ENCODE measurements at places on chromosomes 1 and 21. TPM values are rescaled to one million over a fixed set of nuclear protein-coding genes. Genes with fewer than 3 reads are reported as not detected.

DNA sequence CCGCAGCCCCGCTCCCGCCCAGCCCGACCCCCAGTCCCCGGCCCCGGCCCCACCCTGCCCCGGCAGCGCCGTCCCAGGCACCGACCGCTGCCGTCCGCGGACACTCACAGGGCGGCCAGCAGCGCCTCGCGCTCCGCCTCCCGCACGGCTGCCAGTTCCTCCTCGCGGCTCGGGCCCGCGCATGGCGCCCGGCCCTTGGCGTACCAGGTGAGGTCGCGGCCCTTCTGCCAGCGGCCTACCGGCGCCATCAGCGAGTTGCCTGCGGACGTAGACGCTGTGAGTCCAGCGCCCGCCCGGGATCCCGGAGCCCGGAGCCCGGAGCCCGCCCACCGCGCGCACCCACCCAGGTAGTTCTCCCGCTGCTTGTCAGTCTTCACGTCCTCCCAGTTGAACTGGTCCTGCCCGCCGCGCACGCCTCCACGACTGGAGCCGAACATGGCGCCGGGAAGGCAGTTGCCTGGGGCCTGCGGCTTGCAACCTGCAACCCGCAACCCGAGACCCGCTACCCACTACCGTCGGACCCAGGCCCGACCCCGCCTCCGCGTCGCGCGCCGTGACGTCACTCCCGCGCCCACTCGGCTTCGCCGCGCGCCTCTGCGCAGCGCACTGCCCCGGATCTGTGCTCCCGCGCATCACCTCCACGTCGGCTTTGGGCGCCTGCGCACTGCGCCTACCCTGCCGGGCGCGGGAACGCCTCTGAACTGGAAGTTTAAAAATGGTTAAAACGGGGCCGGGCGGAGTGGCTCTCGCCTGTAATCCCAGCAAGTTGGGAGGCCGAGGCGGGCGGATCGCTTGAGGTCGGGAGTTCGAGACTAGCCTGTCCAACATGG lies at the start of gene C1orf35:
Gene C1orf35 (minus strand): TSS at position 535 of the 830 bp plus-strand sequence. CDS start 98 bp downstream, at position 437.
- peaks cover 22% of the 10 kb centered on the region for H3K4me1 ChIP-seq
- no peaks in the 10 kb centered on the region for H3K27me3 ChIP-seq
- H3K4me3 ChIP-seq, result peak within 1 kb of the TSS; percentile 92

DNA sequence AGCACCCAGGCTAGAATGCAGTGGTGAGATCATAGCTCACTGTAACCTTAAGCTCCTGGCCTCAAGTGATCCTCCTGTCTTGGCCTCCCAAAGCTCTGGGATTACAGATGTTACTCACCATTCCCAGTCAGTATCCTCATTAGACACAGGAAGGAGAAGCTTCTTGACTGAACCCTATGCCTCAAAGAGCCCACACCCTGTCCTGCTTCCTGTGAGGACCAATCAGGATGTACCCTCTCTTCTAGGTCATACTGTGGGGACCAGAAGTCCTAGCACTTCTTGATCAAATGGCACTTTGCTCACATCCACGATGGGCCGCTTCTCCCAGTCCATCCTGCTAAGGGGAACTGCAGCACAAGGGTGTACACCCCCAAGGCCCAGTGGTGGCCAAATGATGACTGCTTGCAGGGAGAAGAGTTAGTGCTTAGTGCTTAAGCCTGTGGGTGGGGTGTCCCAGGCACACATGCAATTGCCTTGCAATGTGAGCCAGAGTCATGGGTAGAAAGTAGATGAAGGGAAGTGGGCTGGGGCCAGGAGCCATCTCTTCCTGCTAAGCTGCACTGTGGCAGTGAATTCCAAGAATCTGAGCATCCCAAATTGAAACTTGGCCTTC lies 9.8 kb downstream of the CD34 start:
- no peak for DNase-seq
- H3K36me3 ChIP-seq, result no peaks in the 10 kb centered on the region
- H3K4me1 ChIP-seq, result no peaks in the 10 kb centered on the region
- H3K27ac ChIP-seq, result no peak overlapping the region

GRCh38 chr1:28322194-28322593 lies 6.6 kb upstream of the MED18 start:
- no peak overlapping the region for H3K4me3 ChIP-seq
- H3K4me1 ChIP-seq, result peaks cover 22% of the 10 kb centered on the region
- no peaks in the 10 kb centered on the region for H3K36me3 ChIP-seq
- peak; percentile 75 for DNase-seq
- H3K27ac ChIP-seq, result no peak overlapping the region

DNA sequence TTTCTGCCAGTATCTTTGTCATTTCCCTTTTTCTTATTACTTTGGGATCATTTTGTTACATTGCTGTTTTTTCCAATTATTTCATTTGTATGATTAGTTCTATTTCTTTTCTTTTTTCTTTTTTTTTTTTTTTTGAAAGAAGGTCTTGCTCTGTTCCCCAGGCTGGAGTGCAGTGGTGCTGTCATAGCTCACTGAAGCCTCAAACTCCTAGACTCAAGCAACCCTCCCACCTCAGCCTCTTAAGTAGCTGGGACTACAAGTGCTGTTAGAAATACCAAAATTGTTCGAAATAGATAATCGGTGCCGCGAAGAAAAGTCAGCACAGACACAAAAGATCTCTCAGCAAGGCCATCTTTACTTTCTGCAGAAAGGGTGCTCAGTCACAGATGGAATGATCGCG lies 26.6 kb upstream of the COL6A1 start:
- peaks cover 82% of the 10 kb centered on the region for H3K27me3 ChIP-seq
- no peaks in the 10 kb centered on the region for H3K4me1 ChIP-seq
- no peaks in the 10 kb centered on the region for H3K36me3 ChIP-seq
- no peak overlapping the region for H3K4me3 ChIP-seq
- DNase-seq, result no peak

DNA sequence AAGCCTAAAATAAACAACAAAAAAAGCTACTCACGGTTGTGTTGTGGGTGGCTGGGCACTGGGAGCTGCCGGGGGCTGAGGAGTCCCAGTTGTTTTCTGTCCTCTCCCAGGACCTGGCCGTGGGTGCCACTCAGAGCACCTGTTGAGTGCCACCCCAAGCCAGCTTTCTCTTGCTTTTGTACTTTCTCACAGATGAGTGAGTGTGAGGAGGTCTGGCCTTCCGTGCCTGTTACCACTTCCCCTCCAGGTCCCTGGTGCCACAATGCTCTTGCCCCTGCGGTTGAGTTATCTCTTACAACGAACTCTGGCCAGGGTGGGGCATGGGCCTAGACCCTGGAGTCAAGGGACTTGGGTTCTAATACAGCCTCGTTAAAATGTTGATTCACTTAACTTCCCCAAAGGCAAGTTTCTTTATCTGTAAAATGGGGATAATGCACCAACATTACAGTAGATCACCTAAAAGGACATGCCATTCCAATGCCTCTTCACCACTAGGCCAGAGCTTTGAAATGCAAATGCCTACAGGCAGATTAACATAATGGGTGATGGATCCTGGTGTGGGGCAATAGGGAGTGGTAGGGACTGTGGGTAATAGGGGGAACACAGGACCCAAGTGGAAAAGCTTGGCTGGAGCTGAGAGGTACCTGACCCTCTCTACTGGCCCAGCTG lies at the start of gene CNR2:
Gene CNR2 (minus strand): TSS at position 151 of the 669 bp plus-strand sequence. CDS start 37,745 bp downstream, outside the sequence.
- H3K27me3 ChIP-seq, result no peaks in the 10 kb centered on the region
- no peak within 1 kb of the TSS for H3K27ac ChIP-seq
- no peaks in the 10 kb centered on the region for H3K36me3 ChIP-seq
- H3K4me1 ChIP-seq, result no peaks in the 10 kb centered on the region

- no peak overlapping the region for H3K27ac ChIP-seq
- no peaks in the 10 kb centered on the region for H3K4me1 ChIP-seq
- DNase-seq, result peak; percentile 49
- no peak overlapping the region for H3K4me3 ChIP-seq
- no peaks in the 10 kb centered on the region for H3K27me3 ChIP-seq
- H3K36me3 ChIP-seq, result no peaks in the 10 kb centered on the region
These were observed 21.8 kb downstream of the EXOC8 start for GRCh38 chr1:231315887-231316286.

- peak overlapping the region; percentile 28 for H3K27ac ChIP-seq
- H3K4me1 ChIP-seq, result peaks cover 8% of the 10 kb centered on the region
- no peaks in the 10 kb centered on the region for H3K27me3 ChIP-seq
- H3K4me3 ChIP-seq, result peak overlapping the region; percentile 80
- H3K36me3 ChIP-seq, result peaks cover 27% of the 10 kb centered on the region
These were observed 1.3 kb upstream of the GPATCH4 start for GRCh38 chr1:156602557-156602993.

GRCh38 chr1:1630965-1631781 lies 800 bp upstream of the MMP23B start:
- no peak overlapping the region for H3K27ac ChIP-seq
- no peaks in the 10 kb centered on the region for H3K27me3 ChIP-seq
- peaks cover 6% of the 10 kb centered on the region for H3K36me3 ChIP-seq
- no peaks in the 10 kb centered on the region for H3K4me1 ChIP-seq
- no peak for DNase-seq

DNA sequence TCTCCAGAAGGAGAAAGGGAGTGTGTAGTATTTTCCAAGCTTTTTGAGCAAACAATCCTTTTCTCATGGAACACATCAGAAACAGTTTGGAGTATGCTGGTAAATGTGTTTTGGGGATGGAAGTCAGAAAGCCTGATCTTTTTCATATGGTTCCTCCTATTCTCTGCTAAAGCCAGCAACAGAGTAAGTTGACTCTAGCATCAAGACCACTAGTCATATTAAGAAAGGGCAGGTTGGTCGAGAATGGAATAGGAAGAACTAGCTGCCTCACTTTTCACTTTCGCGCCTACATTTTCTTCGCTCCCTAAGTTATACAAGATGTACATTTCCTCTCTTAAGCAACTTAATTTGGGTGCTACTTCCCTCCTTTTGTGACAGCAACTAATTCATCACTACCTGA lies 24.0 kb downstream of the PPT1 start:
- peaks cover 52% of the 10 kb centered on the region for H3K36me3 ChIP-seq
- H3K4me3 ChIP-seq, result no peak overlapping the region
- no peaks in the 10 kb centered on the region for H3K27me3 ChIP-seq
- DNase-seq, result no peak
- H3K27ac ChIP-seq, result no peak overlapping the region
- H3K4me1 ChIP-seq, result no peaks in the 10 kb centered on the region

GRCh38 chr1:232611834-232612233 lies 18.1 kb downstream of the SIPA1L2 start:
- H3K4me3 ChIP-seq, result no peak overlapping the region
- H3K4me1 ChIP-seq, result no peaks in the 10 kb centered on the region
- no peak overlapping the region for H3K27ac ChIP-seq
- H3K27me3 ChIP-seq, result peaks cover 8% of the 10 kb centered on the region
- no peaks in the 10 kb centered on the region for H3K36me3 ChIP-seq

GRCh38 chr21:34865400-34866241 lies 183.5 kb downstream of the RUNX1 start:
- H3K36me3 ChIP-seq, result peaks cover 83% of the 10 kb centered on the region
- DNase-seq, result no peak
- peaks cover 71% of the 10 kb centered on the region for H3K4me1 ChIP-seq
- H3K27me3 ChIP-seq, result no peaks in the 10 kb centered on the region

GRCh38 chr1:21068937-21069336 lies 107.8 kb downstream of the EIF4G3 start:
- H3K4me3 ChIP-seq, result no peak overlapping the region
- peaks cover 4% of the 10 kb centered on the region for H3K36me3 ChIP-seq
- DNase-seq, result no peak
- H3K4me1 ChIP-seq, result no peaks in the 10 kb centered on the region
- H3K27ac ChIP-seq, result no peak overlapping the region

GRCh38 chr1:151311011-151311410 lies 16.2 kb downstream of the PI4KB start:
- peak overlapping the region; percentile 95 for H3K27ac ChIP-seq
- peaks cover 29% of the 10 kb centered on the region for H3K36me3 ChIP-seq
- no peaks in the 10 kb centered on the region for H3K27me3 ChIP-seq
- H3K4me3 ChIP-seq, result no peak overlapping the region
- no peak for DNase-seq

DNA sequence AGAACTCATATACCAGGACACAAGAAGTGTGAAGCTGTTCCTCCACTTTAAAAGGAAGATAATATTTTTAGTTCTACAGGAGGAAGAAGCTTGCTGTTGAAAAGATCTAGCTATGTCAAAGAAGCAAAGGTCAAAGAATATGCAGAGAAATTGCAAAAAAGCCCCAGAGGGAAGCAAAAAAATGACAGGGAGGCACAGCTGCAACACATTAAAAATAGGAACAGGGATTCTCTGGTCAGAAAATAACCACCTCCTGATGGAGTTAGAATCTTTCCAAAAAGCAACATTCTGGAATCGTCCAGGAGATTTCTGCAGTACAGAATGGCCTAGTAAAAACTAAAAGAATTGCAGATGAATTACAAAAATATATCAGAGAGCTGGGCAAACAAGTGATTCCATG lies 238.9 kb upstream of the PRMT6 start:
- no peak overlapping the region for H3K27ac ChIP-seq
- no peaks in the 10 kb centered on the region for H3K36me3 ChIP-seq
- H3K4me3 ChIP-seq, result no peak overlapping the region

GRCh38 chr1:225470211-225471108 lies 42.6 kb upstream of the LBR start:
- no peaks in the 10 kb centered on the region for H3K27me3 ChIP-seq
- peaks cover 17% of the 10 kb centered on the region for H3K4me1 ChIP-seq
- no peak for DNase-seq

DNA sequence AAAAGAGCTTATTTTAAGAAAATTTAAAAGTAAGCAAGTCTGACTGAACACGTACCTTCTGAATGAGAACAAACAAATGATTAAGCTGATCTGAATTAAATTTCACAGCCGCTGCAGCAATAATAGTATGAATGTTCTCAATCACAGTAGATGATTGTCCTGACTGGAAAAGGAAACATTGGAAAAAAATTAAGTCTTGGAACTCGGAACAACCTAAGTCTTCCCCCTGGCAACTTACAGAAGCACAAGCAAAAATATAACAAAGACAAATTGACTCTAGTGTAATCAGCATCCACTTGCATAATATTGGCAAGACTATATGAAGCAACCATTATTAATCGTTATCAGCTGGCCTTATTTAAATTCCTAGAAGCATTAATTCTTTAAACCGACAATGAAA lies 60.5 kb downstream of the USP24 start:
- H3K36me3 ChIP-seq, result peaks cover 23% of the 10 kb centered on the region
- H3K4me1 ChIP-seq, result no peaks in the 10 kb centered on the region
- H3K4me3 ChIP-seq, result no peak overlapping the region
- no peak for DNase-seq

DNA sequence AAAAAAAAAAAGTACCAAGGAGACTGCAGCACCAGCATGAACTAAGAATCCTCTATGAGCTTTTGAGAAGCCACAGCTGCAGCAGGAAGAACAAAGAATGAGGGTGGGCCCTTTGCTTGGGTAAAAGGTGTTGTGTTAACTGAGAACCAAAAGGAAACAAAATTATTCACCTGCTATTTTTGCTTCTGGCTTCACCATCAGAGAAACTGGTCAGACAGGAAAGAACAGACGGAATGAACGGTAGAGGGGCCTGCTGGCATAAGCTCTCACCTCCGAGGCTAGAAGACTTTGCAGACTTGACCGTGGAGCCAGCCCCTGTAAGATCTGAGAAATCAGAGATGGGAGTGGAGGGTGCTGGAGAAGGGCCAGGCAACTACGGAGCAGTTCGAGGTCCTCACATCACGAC lies 27.6 kb downstream of the IL10RB start:
- peaks cover 18% of the 10 kb centered on the region for H3K36me3 ChIP-seq
- H3K27ac ChIP-seq, result peak overlapping the region; percentile 40
- H3K4me3 ChIP-seq, result no peak overlapping the region
- H3K4me1 ChIP-seq, result peaks cover 18% of the 10 kb centered on the region
- DNase-seq, result peak; percentile 8
- H3K27me3 ChIP-seq, result no peaks in the 10 kb centered on the region

The XCL2 gene
- not detected for total RNA-seq

The URB2 gene
- 25.2 TPM for total RNA-seq

The IGSF21 gene
- not detected for total RNA-seq

The LCE1B gene
- not detected for total RNA-seq

The TTC39A gene
- 18.8 TPM for total RNA-seq

The SLFNL1 gene
- total RNA-seq, result 0.52 TPM

The DYRK1A gene
- 45.6 TPM for total RNA-seq
